ENCODE measurements at places on chromosomes 4 and X.

- DNase-seq, result no peak
Observed at GRCh38 chrX:72306085-72306801, 529 bp upstream of the CITED1 start.

GRCh38 chrX:119236623-119237561 lies 807 bp downstream of the PGRMC1 start:
- peak; percentile 20 for DNase-seq

GRCh38 chrX:33840176-33840575 lies 291.9 kb downstream of the FAM47A start:
- peak; percentile 49 for DNase-seq

DNA sequence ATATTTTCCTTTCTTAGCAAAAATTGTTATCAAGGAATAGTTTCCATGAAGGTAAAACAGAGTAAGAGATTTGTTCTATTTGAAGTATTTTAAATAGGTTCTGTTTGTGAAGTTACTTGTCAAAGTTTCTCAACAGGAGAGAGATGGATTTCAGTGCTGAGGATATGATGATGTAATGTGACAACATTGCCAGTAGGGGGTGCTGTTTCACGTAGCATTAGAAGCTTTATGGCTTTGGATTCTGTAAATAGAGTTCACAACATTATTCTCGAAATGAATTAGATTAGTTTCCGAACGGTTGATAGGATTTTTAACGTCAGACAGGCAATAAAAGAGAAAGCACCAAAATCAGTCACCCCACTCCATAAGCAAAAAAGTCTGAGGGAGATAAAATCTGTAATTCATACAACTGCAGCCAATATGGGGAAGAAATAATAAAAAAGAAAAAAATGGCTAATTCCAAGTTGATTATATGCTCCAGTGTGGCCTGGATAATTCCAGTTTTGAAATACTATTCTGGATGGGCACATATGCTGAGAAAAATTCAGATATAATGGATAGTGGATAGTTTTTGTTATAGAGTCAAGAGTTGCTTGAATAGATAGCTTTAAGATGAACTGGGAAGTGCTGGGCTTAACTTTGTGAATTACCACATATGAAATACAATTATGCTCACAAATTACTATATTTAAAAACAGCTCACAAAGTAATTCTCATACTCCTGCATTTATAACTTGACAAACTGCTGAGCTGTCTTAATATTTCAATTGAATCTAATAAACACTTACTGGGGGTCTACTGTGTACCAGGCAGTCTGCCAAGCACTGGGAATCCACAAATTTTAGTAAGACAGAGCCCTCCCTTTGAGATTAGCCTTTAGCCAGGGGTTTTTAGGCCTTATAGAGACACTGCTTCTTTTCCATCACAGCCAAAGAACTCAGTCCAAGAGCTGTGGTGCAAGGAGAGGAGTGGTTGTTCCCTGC lies 109.1 kb downstream of the GPAT3 start:
- peak; percentile 51 for DNase-seq

DNA sequence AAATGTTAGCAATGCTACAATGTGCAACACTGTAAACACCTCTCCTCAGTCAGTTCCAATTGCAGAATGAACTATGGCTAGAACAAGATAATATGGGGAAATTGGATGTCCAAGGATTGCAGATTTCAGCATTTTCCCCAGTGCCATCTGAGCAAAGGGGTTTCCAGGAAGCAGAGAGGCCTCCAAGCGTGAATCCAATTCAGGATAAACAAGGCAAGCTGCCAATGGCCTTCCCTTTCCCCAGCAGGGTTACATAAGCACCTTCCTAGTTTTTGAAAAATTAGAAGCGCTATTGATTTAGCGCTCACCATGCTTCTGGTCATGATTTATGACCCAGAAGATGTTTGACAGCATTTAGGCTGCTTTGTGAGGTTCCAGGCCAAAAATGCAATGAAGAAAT lies 223.0 kb upstream of the GATB start:
- DNase-seq, result no peak

DNA sequence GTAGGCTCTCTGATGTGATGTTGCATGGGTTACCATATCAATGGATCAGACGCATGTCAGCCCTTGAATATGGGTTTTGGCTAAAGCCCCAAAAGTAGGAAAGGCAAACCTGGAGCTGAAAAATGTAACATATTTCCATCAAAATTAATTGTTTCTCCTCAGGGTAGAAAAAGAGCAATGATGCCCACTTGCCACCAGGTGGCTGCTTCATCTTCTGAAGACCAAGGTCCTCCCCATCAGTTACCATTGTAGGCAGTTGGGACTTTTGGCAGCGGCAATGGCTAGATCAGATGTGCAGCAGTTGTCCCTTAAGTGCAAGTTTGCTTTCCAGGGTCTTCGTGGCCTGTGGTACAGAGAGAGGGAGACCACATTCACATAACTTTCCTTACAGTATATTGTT lies 118.2 kb downstream of the NAF1 start:
- DNase-seq, result no peak

- DNase-seq, result no peak
Observed at GRCh38 chr4:37533286-37534033, 152.7 kb downstream of the RELL1 start.

- DNase-seq, result no peak
Observed at GRCh38 chr4:66574145-66574978, 904.1 kb upstream of the EPHA5 start.

DNA sequence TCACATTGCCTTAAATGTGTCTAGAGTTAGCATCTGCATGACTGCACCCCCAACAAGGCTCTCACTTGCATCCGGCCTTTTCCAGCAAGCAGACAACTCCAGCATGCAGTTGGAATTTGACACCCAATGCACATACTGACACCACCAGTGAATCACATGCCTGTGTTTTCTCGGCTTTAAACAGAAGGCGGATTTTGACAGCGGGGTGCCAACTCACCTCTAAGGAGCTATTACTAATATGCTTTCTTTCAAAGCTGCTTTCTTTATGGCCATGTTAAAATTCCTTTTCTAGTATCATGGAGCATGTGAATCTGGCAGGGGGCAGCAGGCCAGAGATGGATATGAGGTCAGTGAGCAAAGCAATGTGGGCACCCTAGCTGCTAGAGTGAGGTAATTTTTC lies 78.0 kb upstream of the CLNK start:
- no peak for DNase-seq

GRCh38 chr4:38943343-38943742 lies 75.7 kb downstream of the FAM114A1 start:
- DNase-seq, result peak; percentile 61

GRCh38 chr4:53040851-53041250 lies 178.7 kb downstream of the RASL11B start:
- DNase-seq, result no peak

GRCh38 chr4:10082459-10083272 lies 33.9 kb downstream of the WDR1 start:
- DNase-seq, result no peak

- no peak for DNase-seq
Observed at GRCh38 chr4:154471032-154471431, 20.6 kb downstream of the DCHS2 start.

DNA sequence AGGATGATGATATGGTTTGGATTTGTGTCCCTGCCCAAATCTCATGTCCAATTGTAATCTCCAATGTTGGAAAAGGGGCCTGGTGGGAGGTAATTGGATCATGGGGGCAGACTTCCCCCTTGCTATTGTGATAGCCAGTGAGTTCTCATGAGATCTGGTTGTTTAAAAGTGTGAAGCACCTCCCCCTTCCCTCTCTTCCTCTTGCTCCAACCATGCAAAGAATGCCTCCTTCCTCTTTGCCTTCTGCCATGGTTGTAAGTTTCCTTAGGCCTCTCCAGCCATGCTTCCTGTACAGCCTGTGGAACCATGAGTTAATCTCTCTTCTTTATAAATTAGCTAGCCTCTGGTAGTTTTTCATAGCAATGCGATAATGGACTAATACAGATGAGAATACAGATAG lies 19.7 kb upstream of the ALG13 start:
- no peak for DNase-seq

DNA sequence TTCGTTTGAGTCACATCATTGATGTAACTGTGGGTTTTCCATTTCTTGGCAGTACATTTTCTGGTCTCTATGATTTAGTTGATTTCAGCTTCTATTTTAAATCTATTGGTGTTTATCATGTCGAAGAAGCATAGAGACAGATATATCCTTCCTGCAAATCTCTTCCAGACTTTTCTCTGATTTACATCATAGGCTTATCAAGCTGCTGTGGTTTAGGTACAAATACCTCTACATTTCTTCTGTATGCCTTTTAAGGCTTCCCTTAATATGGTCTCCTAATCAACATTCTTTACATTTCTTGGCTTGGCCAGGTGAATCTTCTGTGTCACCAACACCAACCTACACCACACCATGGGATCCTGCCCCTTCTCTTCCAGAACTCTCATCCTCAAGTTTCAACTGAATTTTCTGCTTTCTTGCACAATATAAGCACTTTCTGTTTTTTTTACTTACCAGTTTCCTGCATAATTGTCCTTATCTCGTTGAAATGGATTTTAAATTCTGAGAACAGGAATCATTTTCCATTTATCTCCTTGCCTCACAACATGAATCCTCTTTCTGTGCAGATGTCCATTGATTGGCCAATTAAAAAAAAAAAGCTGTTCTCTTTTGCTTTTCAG lies 626.9 kb downstream of the ANKRD50 start:
- DNase-seq, result no peak

DNA sequence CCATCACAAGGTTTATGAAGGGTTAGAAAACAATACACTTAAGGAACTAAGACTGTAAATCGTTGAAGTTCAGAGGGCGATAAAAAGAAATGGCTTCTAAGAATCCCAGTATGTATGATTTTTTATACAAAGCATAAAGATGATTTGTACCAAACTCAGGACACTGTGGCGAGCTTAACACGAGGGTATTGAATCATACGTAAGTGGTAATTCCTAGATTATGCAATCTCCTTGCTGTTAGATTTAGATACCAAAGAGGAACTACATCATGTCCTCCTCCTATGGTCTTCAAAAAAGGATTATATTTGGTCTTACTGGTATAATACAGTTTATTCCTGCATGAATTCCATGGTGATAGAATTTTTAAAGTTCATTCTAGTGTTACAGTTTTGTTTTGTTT lies 23.9 kb downstream of the NFKB1 start:
- DNase-seq, result no peak

DNA sequence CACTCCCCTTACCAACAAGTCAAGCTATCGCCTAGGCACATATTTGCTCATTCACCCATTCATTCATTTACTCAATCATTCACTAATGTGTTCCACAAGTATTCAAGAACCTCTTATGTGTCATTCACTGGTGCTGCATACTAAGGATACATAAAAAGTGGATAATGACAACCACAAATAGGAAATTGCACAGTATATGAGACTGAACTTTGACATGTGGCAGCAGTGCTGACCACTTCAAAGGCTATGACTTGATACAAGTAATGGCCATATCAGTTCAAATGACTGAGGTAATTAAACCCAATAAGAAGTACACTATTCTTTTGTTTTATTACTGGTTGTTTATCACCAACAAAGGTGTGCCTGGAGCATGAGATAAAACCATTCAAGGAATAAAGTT lies 282.5 kb downstream of the KLHL13 start:
- no peak for DNase-seq

DNA sequence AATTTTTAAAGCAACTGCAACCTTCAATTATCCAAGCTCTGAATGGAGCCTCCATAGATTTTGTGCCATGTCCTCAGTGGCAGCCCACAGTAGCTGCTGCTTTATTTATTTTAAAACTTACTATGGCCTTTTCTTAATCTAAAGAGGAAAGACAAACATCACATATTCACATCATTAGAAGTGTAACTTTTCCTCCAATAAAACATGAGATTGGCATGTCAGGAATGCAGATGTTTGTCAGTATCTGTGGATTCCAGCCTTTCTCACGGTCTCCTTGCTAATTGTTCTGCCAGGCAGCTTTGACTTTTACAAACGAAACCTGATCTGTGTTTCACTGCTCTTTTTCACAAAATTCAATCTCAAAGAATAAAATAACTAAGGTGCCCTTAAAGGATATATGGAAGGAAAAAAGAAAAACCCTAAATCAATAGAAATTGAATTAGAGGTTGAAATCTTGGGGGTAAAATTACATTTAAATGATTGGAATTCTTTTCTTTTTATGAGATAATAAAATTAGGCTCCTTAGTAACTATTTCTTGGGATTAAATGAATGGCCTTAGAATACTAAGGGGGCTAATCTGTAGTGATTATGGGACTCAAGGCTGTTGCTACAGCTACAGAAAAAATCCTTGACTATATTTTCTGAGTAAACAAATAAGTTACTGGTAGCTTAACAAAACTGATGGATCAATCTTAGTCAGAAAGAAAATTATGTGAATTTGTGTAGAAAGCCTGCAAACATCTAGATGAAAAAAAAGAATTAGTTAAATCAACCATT lies 151.3 kb downstream of the RTL9 start:
- no peak for DNase-seq

GRCh38 chrX:124242131-124242530 lies 90.3 kb upstream of the TEX13D start:
- no peak for DNase-seq

DNA sequence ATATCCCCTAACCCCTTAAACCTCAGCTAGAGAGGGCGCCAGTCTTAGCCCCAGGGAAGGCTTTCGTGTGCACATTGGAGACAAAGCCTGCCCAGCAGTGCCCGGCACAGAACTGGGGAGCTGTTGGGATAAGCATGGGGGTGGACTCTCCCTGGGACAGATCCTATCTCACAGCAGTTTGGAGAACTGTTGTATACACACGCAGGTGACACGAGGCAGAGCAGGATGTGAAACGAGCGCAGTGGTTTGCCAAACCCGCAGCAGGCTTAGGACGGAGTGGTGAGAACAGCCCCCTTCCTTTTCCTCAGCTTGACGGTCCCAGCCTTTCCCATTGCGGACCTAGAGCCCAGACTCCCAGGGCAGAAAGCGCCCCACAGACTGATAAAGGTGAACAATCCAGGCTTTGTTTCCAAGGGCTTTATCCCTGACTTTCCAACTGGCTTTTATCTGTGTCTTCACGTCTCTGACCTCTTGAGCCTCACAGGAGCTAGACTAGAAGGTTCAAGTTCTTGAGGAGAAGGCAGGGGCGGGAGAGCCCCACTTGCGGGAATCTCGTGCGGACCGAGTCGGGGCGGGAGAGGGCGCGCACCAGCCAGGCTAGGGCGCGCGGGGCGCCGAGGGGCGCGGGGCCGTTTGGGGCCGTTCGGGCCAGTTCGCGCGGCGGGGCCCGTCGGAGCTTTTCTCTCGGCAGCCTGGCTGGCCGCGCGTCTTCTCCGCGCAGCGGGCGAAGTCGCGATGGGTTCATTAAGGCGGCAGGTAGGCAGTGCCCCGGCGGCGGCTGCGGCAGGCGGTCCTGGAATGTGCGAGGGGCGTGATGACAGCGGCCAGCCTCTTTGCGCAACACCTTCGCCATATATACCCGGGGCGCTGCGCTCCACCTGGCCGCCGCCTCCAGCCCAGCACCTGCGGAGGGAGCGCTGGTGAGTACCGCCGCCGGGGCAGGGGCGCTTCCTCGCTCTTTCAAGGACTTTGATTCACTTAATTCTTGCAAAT lies at the start of gene SLC34A2:
Gene SLC34A2, plus strand, starts transcription at position 881 of the 993 bp plus-strand sequence. CDS start 6,650 bp downstream, outside the sequence.
- DNase-seq, result peak; percentile 25

- no peak for DNase-seq
Observed at GRCh38 chr4:137572163-137572562, 39.9 kb upstream of the PCDH18 start.
